ENCODE measurements at places on chromosomes 3 and 15.

DNA sequence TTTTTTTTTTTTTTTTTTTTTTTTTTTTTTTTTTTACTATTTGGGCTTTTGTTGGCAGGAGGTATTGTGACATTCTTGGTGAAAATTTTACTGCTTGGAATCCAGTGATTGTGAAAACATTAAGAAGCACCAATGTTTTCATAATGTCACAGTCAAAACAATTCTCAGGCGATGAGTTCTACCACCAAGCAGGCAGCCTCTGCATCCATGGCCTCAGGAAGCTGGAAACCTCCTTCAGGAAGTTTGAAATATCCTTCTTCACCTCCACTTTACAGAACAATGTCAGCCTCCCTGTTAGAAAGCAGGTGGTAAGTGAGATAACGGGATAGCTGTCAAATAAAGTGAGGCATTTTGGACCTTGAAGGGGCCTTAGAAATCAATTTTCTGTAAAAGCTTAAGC is 98.3 kb downstream of the MEX3B start:
- DNase-seq = no peak

DNA sequence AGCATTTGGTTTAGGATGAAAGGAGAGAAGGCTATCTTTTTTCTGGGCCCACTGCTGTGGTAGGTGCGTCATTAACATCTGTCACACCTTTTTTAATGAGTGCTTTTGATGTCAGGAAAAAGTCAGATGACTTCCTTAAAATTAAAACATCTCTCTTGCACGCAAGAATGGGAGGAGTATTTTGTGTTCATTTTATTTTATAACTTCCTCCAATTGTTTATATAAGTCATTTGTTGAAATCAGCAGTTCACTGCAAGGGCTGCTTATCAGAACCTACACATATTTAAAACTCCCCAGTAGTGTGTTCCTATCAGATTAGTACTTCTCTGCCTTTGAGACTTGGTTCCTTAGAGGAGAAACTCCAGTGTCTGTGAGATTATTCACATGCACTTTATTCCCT is 143.8 kb downstream of the NEO1 start:
- DNase-seq = no peak

DNA sequence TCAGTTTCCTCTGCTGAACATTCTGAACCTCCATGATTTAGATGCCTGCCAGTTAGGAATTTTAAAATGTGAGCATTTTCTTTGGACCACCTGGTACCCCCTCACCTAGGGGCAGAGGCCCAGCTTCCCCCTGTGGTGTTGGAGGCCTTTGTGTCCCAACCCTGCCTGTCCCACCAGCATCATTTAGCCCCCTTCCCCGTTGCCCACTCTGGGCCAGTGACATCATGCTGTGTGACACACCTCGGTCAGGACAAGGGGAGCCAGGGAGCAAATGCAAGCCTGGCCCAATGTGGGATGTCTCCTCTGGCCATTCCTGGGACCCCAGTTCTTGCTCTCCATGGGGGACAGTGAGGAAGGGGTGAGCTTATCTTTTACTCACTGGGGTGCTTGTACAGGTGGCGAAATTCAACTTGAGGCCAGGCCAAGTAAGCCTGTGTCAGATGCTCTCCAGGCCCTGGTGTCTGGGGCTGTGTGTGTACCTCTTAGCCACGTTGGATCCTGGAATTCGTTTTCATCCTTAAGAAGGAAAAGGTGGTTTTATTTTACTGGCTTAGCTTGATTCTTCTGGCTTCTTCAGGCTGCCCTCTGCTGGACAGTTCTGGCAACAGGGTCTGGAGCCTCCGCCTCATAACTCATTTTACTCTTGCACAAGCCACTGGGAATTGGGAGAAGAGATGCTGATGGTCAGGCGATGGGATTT is 49.7 kb upstream of the MYZAP start:
- peak; percentile 27 for DNase-seq

DNA sequence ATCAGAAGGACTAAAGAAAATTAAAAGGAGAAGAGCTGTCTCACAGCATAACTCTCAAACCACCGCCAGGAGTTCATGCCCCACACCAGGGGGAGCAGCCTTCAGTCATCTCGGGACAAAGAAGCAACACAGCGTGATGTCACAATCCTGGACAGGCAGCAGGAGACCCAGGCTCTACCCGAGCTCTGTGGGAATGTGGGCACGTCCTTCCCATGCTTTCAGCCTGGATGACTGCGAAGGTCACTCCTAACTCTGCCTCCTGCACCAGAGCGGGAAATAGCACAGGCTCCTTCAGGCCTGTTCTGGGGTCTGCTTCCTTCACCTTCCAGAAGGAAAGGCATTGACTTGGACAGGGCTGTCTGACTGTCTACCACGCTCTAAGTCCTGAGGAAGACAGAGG is 31.3 kb downstream of the NOX5 start:
- no peak for DNase-seq

DNA sequence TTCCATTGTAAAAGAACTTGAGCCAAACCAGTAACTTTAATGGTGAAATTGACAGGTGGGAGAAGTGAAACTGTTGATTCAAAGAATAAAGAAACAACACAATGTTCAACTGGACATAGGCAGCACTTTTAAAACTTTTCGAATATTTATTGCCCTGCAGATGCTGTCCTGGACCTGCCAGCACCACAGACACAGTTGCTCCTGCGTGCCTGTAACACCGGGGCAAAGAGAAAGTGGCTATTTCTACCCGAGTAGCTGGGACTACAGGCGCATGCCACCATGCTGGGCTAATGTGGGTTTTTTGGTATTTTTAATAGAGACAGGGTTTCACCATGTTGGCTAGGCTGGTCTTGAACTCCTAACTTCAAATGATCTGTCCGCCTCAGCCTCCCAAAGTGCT is 7.4 kb downstream of the IL5RA start:
- no peak for DNase-seq

- DNase-seq = no peak
These were observed 1068.0 kb upstream of the ALCAM start for GRCh38 chr3:104298662-104299061.

GRCh38 chr15:67242708-67243111 is 11.8 kb downstream of the AAGAB start:
- no peak for DNase-seq

GRCh38 chr3:149532489-149533180 is 58.1 kb downstream of the TM4SF4 start:
- no peak for DNase-seq

DNA sequence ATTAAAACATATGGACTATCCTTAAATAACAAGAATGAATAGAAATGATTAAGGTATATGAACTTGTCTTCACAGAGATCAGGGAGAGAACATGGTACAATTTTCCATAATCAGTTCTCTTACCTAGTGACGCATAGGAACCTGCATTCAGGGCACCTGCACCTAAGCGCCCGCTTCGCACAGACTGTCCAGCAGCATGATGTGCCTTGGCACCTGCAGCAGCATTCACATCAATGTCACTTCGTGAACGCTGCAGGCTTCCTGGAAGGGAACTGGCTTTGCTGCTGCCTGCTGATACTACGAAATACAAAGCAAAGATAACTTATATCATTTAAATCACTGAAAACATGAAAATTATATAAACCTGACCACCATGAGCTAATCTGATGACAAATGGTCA is 115.2 kb downstream of the CLASP2 start:
- DNase-seq = no peak

DNA sequence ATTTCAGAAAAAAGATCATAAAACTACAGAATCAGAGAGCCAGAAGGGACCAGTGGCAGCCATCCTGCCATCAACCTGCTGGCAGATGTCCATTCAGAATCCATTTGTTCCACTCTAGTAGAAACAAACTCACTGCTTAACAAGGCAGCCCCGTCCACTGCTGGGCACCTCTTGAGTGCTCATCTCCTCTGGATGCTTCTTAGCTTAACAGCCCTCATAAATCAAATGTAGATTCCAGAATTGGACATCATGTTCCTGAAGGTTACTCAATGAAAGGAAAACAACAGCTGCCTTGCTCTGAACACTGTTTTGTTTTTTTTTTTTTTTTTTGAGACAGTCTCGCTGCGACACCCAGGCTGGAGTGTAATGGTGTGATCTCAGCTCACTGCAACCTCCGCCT is 37.3 kb downstream of the ABCC5 start:
- DNase-seq = no peak

DNA sequence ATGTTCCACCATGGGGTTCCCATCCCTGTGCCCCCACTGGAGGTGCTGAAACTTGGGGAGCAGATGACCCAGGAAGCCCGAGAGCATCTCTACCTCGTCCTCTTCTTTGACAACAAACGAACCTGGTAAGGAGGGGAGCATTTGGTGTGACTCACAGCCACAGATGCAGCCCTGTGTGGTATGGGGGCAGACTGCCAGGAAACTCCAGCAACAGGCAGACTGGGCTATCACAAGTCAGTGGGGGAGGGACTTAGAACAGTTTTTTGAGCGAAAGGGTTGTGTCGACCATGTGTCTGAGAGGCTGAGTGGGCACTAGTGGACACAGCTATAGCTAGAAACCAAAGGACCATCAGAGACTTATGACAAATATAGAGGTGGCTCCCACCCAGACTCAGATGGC is 3.4 kb upstream of the OGG1 start:
- no peak for DNase-seq

DNA sequence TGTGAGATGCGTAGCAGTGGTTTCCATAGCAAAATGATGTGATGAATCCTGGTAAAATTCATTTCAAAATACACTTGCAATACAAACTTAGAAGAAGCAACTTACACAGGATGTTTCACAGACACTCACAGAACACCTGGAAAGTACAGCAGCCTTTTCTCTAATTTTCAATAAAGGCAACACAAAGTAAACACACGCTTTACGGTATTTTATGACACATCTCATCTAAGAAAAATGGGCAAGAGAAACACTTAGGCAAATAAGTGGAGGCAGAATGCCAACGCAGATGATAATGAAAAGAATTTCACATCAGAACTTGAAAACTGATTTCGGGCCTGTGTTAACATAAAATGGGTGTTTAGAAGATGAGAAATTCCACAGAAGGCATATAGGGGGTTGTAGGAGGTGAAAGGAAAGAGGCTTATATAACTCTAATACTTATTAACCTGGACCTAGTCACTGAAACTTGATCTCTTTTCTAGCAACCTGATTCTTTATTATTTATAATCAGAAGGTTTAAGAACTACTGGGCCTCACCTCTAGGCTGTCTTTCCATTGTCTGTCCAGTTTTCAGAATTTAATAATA is 25.6 kb upstream of the MAP3K13 start:
- DNase-seq = no peak

- DNase-seq = no peak
These were observed 45.8 kb downstream of the CDC25A start for GRCh38 chr3:48142316-48142870.

GRCh38 chr15:70327856-70328678 is 230.3 kb upstream of the TLE3 start:
- no peak for DNase-seq

DNA sequence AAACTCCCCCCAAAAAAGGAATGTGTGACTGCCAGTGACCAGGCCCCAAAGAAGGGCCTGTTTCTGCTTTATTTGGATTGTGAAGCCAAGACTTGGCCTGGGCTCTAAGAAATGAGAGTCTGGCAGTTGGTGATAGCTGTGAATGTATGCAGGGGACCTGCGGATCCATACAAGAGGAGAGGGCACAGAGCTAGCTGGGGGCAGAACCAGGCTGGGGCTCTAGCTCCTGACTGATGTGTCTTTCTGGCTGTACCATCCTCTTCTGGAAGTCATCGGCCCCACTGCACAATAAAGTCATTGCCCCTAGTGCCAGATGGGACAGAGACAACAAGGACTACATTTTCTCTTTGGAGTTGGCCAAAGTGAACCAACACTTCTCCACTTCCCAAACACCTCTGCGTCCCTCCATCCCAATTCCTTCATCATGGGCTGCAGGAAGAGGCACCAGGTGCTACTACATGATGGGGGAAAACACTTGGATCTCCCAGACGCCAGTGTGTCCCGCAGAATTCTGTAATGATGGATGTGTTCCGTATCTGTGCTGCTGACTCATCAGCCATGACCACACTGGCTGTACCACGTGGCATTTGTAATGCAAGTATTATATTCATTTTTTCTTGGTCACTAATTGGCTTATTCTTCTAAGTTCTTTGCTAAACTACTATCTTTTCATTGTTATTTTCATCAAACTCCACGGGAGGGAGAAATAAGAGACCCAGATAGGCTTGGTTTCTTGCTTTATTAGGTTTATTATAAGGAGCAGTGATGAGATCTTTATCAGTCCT is 1.7 kb upstream of the PLA2G4F start:
- no peak for DNase-seq

GRCh38 chr3:183182732-183183610 is 20.4 kb upstream of the LAMP3 start:
- DNase-seq = no peak

- DNase-seq = no peak
These were observed 215.1 kb downstream of the TIGIT start for GRCh38 chr3:114508976-114509375.

- no peak for DNase-seq
These were observed 5.2 kb downstream of the CAPN3 start for GRCh38 chr15:42364529-42364928.

GRCh38 chr3:148791920-148792319 is 35.7 kb upstream of the CPB1 start:
- no peak for DNase-seq

- peak; percentile 48 for DNase-seq
These were observed 40.8 kb downstream of the ZBTB11 start for GRCh38 chr3:101635954-101636798.

DNA sequence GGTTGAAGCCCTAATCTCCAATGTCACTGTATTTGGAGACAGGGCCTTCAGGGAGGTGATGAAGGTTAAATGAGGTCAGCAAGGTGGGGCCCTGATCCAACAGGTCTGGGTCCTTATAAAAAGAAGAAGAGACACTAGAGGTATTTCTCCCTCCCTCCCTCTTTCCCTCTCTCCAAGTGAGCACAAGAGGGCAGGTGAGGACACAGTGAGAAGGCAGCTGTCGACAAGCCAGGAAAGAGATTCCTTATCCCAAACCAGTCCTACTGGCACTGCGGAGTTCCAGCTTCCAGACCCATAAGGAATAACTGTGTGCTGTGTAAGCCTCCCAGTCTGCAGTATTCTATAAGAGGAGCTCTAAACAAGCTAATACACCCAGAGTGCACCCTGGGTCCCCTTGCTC is 134.7 kb downstream of the ADAMTS17 start:
- DNase-seq = no peak

DNA sequence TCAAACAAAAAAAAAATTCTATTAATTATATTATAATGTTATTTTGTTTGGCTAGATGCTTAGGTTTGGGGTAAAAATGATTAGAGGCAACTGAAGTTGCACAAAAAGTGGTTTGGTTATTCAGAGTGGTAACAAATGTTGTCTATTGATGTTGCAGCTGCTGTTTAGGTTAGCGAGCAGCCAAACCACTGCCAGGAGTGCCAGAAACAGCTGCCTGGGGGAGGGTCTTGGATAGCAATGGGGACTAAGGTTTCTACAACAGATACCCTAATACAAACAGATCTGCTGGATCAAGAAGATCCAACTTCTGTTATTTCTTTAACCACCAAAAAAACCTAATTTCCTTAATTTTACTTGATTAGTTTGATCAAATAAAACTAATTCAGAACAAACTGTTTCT is 26.6 kb downstream of the BTLA start:
- no peak for DNase-seq

Measured in T-cell (primary cell).